NCI-H510A treated with DMSO at 0.1 percent for 48 hours (cell line): ENCODE measurements at places on chromosomes 12 and 14.

GRCh38 chr14:104084251-104085002 is 1.1 kb upstream of the ASPG start:
- no peak for DNase-seq

DNA sequence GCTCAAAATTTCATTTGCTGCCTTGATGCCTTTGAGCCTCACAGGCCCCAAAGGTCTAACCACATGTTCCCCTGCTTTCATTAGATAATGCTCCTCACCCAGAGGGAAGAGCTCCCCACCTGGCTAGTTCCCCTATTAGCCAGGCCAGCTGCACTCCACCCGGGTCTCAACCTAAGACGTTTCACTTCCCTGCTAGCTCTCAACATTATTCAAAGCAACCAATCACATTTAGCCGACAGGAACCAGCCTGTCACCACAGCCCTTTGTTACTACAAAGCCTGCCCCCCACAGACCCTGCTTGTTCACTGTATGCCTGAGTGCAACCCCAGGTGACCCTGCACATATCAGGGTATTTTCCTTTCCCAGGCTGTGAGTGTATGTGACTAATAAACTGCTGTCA is 78.6 kb downstream of the SLC15A5 start:
- no peak for DNase-seq

- DNase-seq, result no peak
Observed at GRCh38 chr12:96170328-96170727, 23.8 kb upstream of the ELK3 start.

DNA sequence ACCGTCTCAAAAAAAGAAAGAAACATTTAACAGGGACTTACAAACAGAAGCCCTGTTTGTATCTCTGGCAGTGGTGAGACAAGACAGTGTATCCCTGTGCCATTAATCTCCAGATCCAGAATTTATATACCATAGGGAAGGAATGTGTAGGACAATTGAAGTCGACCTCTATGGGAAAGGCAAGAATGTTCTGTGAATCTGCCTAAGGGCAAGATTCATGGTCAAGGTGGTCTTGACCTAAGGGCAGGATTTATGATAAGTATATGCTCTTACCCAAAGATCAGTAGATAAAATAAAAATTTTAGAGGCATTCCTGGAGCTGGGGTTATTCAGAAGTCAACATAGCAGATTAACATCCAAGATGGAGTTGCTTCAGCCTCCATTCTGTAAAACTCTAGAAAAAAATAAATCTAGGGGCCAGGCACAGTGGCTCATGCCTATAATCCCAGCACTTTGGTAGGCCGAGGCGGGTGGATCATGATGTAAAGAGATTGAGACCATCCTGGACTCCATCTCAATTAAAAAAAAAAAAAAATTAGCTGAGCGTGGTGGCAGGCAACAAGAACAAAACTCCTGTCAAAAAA is 21.0 kb upstream of the SP1 start:
- DNase-seq, result no peak

DNA sequence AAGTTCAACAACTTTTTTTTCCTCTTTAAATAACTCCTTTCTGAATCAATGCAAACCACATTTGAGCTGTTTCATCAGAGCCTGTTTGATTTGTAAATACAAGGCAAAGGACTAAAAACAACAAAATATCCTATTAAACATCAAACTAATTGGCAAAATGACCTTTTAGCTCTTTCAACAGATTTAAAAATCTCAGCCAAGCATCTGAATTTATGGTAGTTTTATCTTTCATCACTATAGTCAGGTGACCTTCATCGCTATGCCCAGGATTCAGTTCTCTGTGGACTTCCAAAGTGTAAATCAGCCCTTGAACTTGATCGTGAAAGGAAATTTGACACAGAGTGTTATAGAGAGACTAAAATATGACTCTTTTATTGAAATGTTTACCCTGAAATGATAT is 1554.5 kb upstream of the FLRT2 start:
- DNase-seq, result no peak

DNA sequence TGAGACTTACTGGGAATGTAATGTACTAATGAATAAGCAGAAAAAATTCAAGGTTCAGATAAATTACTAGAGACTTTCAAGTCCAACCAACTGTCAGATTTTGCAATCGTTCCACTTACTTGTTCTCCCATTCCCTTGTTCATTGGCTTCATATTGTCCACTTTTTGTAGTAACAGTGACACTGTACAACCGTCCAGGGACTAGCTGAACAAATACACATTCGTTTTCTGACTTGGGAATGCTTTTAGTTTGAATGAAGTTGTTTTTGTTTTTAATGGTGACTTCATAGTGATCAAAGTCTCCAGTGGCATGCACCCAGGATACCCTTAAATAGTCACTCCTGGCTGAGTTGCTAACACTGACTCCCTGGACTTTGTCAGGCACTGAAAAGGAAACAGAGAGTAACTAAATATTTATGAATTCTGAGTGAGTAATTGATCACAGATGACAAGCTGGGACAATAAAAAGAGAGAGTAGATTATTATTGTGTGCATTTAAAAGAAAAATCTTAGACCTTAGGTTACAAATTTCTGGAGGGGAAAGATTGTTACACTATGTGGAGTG is 65.4 kb downstream of the PTPRB start:
- no peak for DNase-seq

DNA sequence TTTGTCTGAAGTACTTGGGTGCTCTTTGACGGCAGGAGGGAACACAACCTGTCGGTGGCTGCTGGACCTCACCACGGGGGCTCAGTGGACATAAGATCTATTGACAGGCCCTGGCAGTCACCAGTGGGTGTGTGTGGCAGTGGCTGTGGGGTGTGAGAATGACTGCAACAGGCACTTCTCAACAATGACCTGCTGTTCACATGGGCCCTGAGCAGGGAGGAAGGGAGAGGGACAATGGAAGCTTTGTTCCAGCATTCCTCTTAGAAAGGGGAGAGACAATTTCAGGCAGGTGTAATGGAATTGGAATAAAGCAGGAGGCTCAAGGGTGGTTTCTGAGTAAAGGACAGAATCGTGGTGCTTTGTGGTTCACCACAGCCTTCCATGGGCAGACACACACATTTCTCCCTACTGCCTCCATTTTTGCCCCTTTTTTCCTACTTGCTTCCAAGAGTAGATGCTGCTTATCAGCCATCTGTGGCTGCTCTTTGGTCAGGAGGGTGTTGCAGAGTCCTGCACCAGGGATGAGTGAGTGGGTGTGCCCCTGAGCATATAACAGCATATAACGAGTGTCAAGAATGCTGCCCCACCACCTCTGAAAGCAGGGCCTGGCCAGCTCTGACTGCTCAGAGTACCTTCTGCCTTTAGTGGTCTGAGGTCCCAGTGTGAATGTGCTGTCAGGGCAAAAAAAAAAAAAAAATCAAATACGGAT is 267.7 kb downstream of the RASSF9 start:
- no peak for DNase-seq

DNA sequence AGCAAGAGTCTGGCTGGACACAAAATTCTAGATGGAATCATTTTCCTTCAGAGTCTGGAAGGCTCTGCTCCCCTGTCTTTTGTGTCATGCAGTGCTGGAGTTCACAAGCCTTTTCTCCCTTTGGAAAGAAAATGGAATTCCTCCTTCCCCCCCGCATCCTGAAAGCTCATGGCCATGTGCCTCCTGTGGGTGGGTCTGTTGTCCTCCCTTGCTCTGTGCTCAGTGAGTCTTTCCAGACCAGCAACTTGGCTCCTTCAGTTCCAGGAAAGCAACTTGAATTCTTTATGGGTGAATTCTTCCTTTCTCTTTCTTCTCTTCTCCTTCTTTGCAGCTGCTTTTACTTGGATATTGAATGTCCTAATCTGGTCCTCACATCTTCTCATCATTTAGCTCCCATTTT is 70.2 kb downstream of the TUNAR start:
- DNase-seq, result no peak

DNA sequence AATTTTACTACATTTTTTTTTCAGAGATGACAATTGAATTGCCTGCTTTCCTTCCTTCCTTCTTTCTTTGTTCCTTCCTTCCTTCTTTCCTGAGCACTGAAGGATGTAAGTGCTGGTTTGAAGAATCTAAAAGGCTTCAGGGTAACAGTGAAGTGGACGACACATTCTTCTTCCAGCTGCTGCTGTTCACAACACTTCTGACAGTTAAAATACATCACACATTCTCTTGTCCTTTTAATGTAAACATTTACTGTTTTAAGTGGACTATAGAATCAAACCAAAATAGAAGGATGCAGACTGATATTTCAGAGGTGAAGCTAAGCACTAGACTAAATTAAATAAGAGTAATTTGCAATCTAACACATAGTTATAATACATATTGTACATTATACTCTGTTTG is 151.5 kb downstream of the MSRB3 start:
- no peak for DNase-seq

DNA sequence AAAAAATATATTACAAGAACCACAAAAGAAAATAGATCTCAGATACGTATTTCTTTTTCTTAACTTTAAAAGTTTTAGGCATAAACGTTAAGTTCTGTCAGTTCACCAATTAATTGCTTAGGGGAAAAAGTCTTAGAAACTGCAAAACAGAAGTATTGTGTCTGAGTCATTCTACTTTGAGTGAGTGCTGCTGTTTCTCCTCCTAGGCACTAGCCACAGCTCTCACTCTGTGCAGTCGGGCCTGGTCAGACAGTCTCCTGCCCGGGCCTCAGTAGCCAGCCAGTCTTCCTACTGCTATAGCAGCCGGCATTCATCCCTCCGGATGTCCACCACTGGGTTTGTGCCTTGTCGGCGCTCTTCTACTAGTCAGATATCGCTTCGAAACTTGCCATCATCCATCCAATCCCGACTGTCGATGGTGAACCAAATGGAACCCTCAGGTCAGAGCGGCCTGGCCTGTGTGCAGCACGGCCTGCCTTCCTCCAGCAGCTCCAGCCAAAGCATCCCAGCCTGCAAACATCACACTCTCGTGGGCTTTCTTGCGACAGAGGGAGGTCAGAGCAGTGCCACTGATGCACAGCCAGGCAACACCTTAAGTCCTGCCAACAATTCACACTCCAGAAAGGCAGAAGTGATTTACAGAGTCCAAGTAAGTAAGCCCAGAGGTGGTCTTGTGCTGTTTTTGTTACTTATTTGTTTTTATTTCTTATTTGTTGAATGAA is 201.3 kb downstream of the PCNX1 start:
- no peak for DNase-seq

GRCh38 chr14:39055786-39056474 is 47.1 kb downstream of the SEC23A start:
- no peak for DNase-seq

- DNase-seq, result no peak
Observed at GRCh38 chr12:117188961-117189724, 1.1 kb downstream of the FBXO21 start.

DNA sequence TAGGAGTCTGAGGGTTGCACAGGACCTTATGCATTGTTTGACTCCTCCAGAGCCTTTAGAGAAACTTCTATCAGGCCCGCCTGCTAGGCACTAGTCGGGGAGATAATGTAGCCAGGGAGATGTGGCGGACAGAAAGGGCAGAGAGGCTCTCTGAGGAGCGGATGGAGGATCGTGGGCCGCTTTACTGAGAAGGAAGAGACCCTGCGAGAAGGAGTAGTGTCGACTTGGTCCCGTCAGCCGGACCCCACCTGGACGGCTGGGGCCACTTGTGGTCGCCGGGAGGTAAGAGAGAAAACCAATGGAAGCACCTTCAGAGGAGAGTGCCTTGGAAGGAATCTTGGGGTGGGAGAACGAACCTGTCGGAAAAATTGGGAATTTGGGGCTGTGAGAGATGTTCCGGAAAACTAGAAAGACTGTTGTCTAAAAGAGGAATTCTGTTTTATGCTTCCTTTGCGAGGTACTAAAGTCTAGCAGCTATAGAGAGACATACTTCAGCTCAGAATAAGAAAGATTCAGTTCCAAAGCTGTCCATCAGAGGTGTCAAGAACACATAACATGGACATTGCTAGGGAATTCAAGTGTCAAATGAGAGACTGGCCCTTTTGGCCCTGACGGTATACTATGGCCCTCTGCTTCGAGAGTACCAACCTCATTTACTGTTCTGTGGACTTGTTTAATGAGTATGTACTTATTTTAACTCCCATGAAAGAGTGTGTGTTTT is 660 bp upstream of the MCRS1 start:
- DNase-seq, result no peak

- no peak for DNase-seq
Observed at GRCh38 chr14:75989134-75989533, 3.6 kb downstream of the IFT43 start.

- peak; percentile 66 for DNase-seq
Observed at GRCh38 chr12:102950950-102951619, 6.4 kb upstream of the ASCL1 start.

DNA sequence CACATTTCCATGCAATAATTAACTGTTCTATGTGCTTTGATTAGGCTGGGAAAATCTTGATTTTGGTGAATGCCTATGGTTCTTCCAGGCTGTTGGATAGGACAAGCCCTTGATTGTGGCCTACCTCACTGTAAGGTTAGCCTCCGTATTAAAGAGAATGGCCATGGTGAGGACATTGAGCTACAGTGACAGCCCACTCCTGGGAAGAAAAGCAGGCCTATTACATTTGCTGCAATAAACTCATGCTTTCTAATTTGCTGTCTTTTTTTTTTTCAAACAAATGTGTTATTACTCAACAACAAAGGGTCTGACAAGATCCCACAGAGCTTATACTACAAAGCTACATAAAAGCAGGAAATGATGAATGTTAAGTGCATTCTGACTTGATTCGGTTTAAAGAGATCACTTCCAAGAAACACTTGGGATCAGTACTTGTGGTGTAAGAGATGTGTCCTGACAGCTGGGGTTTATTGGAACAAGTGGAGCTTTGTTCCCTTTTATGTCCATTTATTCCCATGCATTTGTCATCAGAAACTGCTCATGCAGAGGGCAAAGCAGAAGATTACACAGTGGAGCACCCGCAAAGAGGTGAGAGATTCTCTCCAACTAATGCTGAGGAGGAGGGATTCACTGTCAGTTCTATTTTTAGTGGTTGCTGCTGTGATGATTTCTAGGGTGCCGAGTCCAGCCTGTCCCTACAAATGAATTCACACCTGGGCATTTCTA is 29.1 kb upstream of the KCNK10 start:
- DNase-seq, result peak; percentile 94

DNA sequence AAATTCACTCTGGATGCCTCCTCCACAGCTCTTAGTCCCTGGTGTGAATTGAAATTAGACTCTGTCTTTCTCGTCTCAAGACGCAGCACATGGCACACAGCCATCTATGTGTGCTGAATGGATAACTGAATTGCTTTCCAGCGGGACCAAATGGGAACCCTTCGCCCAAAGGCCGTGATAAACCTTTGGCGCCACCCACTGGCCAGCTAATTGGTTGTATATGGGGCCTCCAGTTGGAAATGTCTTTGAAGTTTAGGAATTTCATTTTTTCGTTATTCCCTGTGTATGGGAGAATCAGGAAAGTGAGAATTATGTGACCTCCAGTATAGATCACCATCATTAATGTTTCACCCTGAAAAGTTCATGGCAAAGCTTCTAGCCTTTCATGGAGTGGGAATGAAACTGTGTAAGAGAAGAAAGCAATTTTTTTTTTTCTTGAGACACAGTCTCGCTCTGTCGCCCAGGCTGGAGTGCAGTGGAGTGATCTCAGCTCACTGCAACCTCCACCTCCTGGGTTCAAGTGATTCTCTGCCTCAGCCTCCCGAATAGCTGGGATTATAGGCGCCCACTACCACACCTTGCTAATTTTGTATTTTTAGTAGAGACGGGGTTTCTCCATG is 9.8 kb upstream of the HSP90AA1 start:
- DNase-seq, result peak; percentile 85

- DNase-seq, result no peak
Observed at GRCh38 chr12:30201301-30202160, 417.8 kb upstream of the TMTC1 start.
